Stimulated activated CD4-positive, alpha-beta T cell treated with anti-CD3 and anti-CD28 coated beads, TNF-alpha, amount 100 ng/mL, for 24 hours (primary cell): ENCODE measurements at places on chromosomes 5 and 9.

- no peak for DNase-seq
These were observed 8.3 kb upstream of the AFF4 start for GRCh38 chr5:132971483-132972435.

- DNase-seq, result no peak
These were observed 359.5 kb downstream of the TMEM167A start for GRCh38 chr5:82717738-82718137.

DNA sequence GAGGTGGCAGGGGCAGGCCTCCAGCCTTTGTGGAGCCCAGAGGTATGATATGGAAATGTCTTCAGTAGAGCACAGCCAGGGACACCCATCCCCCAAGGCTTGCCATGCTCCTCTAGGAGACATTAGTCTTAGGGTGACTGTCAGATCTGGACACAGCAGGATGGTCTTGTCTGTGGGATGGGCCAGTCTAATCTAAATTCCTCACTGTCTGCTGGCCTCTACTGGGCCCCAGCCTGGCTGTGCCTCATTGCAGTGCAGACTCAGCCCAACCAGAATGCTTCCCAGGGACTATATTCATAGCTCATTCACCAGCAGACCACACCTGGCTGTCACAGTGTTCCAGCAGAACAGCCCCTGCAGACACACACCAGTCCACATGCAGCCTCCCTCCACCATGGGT lies 129.5 kb upstream of the MRPS30 start:
- no peak for DNase-seq

- DNase-seq, result no peak
These were observed 7.0 kb downstream of the TMEM252 start for GRCh38 chr9:68533678-68534077.

DNA sequence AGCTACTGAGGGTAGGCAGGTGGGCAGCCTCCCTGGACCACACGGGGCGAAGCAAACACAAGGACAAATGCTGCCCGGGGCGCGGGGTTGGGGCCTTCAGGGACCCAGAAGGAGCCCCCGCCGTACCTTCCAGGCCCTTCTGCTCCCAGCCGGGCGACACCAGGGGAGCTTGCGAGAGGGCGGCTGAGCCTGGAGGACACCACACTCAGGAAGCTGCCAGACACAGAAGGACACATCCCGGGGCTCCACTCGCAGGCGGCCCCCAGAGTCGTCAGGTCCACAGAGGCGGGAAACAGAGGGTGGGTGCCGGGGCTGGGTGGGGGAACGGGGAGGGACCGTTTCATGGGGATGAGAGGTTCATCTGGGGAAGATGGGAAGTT lies 58.5 kb upstream of the UBAC1 start:
- DNase-seq, result no peak

DNA sequence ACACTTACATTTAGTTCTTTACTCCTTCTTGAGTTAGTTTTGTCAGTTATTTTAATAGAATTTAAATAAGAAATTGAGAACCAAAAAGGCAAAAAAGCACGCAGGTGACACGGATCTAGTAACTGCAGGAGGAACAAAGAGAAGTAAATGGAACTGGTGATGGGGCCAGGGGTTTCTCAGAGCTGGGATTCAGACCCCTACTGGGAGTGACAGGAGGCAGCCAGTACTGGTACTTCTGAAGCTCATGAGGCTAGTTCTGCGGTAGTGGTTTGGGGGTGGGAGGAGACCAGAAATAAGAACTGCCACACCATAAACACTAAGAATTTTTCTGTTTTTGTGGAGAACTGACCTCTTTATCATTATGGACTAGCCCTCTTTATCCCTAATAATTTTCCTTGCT lies 48.2 kb downstream of the OXCT1 start:
- DNase-seq, result no peak

GRCh38 chr9:80890124-80890523 lies 799.2 kb downstream of the TLE1 start:
- DNase-seq, result no peak

GRCh38 chr9:76987594-76988200 lies 31.8 kb upstream of the FOXB2 start:
- DNase-seq, result no peak

GRCh38 chr9:2465921-2466460 lies 155.6 kb upstream of the VLDLR start:
- no peak for DNase-seq

- DNase-seq, result no peak
These were observed 45.9 kb downstream of the PDCD1LG2 start for GRCh38 chr9:5556101-5556705.

DNA sequence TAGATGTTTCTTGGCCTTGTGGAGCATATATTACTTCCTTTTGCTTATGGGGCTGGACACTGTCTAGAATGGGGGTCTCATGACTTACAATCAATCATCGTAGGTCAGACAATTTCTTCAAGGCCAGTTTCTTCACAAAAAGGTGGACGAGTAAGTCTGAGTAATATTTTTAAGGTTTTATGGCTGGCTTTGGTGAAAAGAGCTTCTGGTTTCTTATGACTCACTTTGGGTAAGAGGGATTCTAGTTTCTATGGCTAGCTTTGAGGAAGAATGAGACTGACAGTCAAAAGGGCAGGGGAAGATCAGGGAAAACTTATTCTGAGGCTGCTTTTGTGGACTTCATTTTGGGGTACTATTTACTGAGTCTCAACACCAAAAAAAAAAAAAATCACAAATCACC lies 2067.2 kb upstream of the C9orf72 start:
- DNase-seq, result no peak

DNA sequence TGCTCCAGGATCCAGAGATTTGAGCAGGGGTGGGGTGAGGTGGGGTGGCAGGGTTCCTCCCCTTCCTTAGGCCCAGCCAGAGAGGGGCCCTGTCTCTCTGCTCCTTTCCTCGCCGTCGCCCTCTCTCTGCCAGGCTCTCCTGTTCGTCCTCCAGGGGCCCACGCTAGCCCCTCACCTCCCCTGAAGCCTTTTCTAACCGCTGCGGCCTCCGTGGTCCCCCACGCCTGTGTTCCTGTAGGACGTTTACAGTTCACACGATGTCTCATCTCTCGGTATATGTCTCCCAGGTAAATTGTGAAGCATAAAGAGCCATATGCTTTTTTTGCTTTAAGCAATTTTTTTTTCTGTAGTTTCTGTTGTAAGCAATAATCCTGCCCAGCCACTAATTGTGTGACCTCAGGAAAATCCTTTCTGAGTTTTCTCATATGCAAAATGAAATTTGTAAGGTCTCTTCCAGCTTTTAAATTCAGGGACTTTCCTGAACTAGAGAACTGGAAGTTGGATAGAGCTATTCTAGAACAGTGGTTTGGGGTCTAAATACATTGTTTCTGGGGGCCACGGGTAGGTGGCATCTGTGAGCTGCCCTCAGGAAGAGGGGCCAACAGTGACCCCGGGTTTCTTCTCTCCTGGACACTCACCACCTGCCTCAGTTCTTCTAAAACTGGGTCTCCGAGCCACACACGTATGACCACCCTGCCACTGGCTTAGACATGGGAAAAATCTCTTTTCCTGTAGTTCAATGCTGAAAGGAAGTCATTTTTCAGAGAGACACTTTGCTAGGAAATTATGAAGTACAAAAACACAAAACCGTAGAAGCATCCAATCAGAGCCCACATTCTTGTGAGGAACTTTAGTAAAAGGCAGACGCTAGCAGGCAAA lies 50.2 kb upstream of the ZNF366 start:
- DNase-seq, result no peak

- DNase-seq, result no peak
These were observed 144.7 kb upstream of the RAD23B start for GRCh38 chr9:107138261-107138992.

DNA sequence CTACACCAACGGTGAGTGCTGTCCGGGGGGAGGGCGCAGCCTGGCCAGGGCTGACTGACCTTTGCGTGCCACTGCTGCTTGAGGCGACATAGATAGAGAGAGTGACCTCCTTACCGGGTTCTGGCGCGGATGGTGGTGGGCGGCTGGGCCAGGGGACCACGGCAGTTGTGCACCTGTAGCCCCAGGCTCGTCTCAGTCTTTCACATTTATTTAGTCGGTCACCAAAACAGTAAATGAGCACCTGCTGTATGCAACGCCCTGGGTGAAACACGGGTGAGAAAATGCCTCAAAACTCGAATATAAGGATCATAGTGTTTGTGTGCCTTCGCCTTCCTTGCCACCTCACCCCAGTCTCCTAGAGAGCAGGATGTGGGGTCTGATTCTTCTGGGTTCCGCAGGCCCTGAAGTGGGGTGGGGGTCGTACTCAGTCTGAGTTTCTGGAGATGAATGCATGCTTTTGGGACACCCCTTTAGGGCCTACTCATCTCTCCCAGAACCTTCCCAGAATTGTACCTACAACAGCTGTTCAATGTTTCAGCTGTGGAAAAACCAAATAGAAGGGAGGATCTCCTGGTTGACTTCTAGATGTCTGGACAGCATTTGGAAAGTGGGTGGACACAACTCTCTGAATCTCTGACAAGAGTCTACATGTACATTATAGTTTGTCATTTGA lies 714 bp downstream of the SEC24A start:
- no peak for DNase-seq

DNA sequence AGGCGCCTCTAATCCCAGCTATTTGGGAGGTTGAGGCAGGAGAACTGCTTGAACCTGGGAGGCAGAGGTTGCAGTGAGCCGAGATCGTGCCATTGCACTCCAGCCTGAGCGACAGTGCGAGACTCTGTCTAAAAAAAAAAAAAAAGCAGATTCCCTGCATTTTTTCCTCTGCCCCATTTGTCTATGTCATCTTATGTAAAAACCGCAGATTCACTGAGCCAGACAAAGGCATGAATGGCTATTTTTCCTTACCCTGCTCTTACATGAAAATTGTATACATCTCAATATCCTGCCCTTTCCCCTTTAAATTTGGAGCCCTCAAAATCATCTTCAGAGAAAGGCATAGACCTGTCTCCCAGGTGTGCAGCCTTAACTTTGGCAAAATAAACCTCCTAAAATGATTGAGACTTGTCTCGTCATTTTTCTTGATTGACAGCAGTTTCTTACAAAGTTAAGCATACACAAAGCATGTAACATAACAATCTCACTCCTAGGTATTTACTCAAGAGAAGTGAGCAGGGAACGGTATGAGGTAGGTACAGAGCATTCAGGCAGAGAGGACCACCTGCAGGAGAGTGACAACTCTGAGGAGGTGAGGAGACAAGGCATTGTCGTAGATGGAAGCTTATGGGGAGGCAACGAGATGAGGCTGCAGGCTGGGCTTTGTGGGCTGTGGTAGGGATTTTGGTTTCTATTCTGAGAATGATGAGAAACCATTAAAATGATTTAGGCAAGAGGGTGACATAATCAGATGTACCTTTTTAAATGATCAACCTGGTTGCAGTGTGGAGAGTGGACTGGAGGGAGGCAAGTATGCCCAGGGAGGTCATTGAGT lies 65.7 kb upstream of the IL6ST start:
- DNase-seq, result no peak

GRCh38 chr5:145226726-145227125 lies 608.4 kb downstream of the PRELID2 start:
- no peak for DNase-seq

DNA sequence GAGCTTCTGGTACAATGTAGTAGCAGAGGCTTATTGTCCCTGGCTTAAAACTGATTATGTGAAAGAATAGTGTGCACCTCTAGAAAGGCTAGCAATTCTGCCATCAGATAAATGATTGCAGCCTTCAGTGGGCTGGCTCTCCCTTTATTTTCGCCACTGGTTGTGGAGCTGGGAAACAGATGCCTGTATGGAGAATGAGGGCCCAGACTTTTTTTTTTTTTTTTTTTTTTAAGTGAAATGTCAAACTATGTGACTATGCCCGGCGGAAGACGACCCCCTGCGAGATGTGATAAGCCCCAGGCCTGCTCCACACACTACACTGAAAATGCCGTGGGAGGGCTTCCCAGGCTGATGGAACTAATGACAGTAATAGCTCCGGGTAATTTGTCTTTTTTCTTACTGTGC lies 28.7 kb downstream of the ISL1 start:
- DNase-seq, result no peak

DNA sequence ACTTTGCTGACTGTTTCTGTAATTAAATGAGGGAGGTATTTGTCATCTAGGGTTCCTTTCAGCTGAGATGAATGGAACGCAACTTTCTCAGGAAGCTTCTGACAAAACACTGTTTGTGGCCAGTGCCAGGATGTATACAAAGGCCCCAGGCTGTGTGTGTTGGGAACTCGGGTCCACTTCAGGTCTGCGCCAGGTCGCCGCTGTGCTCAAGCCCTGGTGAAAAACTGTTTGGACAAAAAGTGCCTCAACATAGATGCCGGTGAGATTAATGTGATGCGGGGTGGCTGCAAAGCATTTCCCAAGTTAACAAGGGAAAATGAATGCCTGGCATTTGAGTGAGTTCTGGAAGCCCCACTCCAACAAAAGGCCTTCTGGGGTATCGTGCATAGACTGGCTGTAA lies 156.4 kb downstream of the GABBR2 start:
- DNase-seq, result no peak

- DNase-seq, result no peak
These were observed 16.9 kb upstream of the ZNF366 start for GRCh38 chr5:72523960-72524582.

DNA sequence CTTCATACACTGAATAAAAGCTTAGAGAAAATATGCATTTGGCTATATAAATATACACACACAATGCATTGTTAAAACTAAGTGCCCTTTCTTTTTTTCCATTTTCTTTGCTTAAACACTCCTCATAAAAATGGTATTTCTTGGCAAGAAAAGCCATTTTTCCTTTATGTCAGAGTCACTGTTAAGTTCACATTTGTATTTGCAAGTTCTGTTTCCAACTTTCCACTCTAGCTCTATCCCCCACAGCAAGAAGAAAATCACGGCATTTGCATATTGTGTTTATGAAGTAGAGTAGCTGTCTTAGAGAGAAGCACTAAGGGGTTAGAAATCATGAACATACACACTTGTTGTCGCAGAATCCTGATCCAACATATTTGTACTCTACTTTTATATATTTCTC lies 662.1 kb upstream of the MEF2C start:
- no peak for DNase-seq

GRCh38 chr5:52748590-52748989 lies 39.1 kb upstream of the ITGA1 start:
- DNase-seq, result no peak

DNA sequence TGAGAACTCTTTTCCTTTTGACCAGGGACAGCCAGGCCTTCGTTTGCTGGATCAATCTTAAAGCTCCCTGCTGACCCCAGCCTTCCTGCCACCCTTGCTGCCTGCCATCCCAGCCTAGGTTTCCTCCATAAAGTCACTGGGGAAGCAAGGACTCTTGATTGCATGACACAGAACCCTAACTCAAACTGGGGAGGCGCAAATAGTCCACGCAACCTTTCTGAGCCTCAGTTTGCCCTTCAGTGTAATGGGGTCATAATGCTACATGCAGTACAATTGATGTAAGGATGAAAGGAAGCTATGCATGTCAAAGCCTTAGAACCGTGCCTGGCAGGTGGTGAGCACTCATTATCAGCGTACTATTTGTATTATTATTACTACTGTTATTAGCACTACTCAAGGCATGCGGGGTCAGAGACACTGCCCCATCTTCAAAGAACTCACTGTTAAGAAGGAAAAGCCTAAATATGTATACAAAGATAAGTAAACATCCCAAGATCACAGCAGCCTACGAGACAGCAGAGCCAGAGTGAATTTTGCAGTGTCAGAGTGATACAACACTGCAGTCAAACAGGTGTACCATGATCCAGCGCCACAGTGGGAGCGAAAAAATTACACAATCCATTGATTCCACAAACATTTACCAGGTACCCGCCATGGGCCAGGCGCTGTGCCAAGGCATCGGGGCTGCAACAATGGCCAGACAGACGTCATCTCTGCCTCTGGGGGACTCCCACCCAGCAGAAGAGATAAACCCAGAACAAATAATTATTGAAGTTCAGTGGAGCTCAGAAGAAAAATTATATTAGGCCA lies 16.9 kb upstream of the CPLX2 start:
- no peak for DNase-seq
